Hepatocyte (in vitro differentiated cells): ENCODE measurements at places on chromosomes 13 and 19. TPM values are rescaled to one million over a fixed set of nuclear protein-coding genes. Genes with fewer than 3 reads are reported as not detected.

DNA sequence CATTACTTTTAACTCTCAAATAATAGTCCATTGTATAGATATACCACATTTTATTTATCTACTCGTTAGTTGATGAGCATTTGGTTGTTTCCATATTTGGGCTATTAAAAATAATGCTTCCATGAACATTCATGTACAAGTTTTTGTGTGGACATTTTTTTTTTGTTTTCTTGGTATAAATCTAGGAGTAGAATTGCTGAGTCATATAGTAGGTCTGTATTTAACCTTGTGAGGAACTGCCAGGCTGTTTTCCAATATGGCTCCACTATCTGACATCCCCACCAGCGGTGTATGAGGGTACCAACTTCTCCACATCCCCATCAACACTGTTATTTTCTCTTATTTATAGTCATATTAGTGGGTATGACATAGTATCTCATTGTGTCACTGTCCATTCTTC lies 143.1 kb downstream of the RAP2A start:
- no peak for DNase-seq

The FXYD7 gene
- polyA plus RNA-seq: 0.22 and 0.46 TPM in 2 replicates

- no peak for DNase-seq
Observed at GRCh38 chr13:42413484-42413815, 141.5 kb downstream of the AKAP11 start.

- DNase-seq: no peak
Observed at GRCh38 chr13:72383646-72384045, 343.8 kb downstream of the MZT1 start.

GRCh38 chr13:78601124-78601873 lies 2.1 kb downstream of the POU4F1 start:
- peak; percentile 55 for DNase-seq

DNA sequence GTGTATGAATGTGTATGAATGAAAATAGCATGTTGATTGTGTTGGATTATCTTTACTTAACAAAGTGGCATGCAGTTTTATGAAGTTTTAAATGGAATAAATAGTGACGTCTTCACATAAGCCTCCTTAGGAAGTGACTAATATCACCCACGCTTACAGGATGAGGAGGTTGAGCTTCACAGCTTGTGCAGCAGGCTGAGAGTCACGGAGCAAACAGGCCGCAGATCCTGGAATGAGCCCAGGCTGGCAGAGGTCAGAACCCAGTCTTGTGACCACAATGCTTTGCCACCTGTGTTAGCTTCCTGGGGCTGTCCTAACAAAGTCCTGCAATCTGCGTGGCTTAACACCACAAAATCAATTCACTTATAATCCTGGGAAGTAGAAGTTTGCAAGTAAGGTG lies 20.8 kb downstream of the LAIR2 start:
- DNase-seq: no peak

The PRKCG gene
- 0.18 and 0.68 TPM in 2 replicates for polyA plus RNA-seq

The ZNF730 gene
- 1.5 and 2.1 TPM in 2 replicates for polyA plus RNA-seq

DNA sequence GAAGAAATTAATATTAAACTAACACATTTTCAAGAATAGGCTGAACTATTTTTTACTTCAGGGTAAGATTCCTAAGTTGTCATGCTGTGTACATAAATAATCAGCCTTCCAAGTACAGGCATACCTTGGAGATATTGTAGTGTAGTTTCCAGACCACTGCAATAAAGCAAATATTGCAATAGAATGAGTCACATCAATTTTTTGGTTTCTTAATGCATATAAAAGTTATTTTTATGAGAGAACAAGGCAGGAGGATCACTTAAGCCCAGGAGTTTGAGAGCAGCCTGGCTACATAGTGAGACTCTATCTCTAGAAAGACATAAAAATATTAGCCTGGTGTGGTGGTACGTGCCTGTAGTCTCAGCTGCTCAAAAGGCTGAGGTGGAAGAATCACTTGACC lies 511.5 kb downstream of the UQCRFS1 start:
- no peak for DNase-seq

The LGALS14 gene
- polyA plus RNA-seq: 1.3 TPM in 1 of 2 replicates, not detected in the other

DNA sequence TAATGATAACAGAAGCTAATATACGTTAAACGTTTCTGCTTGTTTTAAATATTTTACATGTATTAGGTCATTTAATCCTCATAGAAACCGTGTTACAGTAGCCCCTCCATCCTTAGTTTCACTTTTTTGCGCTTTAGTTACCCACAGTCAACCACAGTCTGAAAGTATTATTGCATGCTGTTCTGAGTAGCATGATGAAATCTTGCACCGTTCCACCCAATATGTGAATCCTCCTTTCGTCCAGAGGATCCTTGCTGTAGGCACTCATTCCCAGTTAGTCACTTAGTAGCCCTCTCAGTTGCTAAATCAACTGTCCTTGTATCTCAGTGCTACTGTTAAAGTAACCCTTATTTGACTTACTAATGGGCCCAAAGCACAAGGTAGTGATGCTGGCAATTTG lies 257.8 kb downstream of the ENOX1 start:
- no peak for DNase-seq

The PCSK4 gene
- polyA plus RNA-seq: 9.6 and 16.2 TPM in 2 replicates

GRCh38 chr13:36143738-36144137 lies 12.6 kb upstream of the DCLK1 start:
- DNase-seq: no peak
